Activated CD4-positive, alpha-beta T cell treated with anti-CD3 and anti-CD28 coated beads, Interleukin-2, amount 10 ng/mL, durations not matched to agents 7 days and 5 days (primary cell): ENCODE measurements at places on chromosomes 6 and 20. TPM values are rescaled to one million over a fixed set of nuclear protein-coding genes. Genes with fewer than 3 reads are reported as not detected.

CPNE5 gene
- total RNA-seq = 1.00 TPM

OPN5 gene
- total RNA-seq = not detected

SIRPG gene
- 90.1 TPM for total RNA-seq

WFDC2 gene
- not detected for total RNA-seq

RALGAPB gene
- 36.7 TPM for total RNA-seq

DNA sequence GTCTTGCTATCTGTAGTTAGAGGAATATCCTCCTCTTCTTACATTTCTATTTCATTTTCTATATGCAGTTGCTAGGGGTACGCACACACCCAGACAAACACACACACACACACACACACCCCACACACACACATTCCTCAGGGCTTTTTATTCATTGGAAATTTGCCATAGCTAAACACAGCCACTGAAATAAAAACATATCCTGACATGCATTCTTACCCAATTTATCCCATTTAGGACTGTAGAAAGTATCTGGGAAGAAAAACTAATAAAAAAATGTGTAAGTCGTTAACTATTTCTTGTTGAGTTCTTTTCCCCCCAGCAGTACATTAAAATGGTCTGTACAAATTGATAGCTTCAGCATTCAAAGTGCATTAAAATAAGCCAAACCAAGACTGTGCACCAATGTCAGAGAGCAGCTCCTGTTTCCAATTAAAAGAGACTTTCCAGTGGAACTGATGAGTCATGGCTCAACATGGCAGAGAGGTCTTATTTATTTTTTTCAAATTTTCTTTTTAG, 357.9 kb upstream of the AGPAT4 start:
- no peak overlapping the region for H3K4me3 ChIP-seq
- DNase-seq = no peak
- H3K27ac ChIP-seq = no peak overlapping the region
- no peaks in the 10 kb centered on the region for H3K4me1 ChIP-seq
- H3K27me3 ChIP-seq = no peaks in the 10 kb centered on the region

DNA sequence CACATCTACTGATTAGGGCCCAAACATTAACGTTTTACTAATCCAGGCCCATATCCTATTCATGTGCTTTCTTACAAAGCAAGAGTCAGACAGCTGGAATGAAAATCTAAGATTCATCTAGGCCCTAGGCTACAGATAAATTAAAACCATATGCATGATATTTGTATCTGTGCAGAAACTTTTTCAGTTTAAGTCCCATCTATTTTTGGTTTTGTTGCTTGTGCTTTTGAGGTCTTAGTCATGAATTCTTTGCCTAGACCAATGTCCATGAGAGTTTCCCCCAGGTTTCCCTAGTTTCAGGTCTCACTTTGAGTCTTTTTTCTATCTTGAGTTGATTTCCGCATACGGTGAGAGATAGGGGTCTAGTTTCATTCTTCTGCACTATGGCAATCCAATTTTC, 20.2 kb downstream of the ADNP start:
- H3K36me3 ChIP-seq = peaks cover 41% of the 10 kb centered on the region
- DNase-seq = no peak
- H3K4me1 ChIP-seq = peaks cover 48% of the 10 kb centered on the region
- H3K27me3 ChIP-seq = no peaks in the 10 kb centered on the region

- H3K27ac ChIP-seq = no peak overlapping the region
- H3K27me3 ChIP-seq = no peaks in the 10 kb centered on the region
- H3K4me3 ChIP-seq = no peak overlapping the region
- DNase-seq = no peak
- H3K36me3 ChIP-seq = no peaks in the 10 kb centered on the region
These were observed 366.4 kb downstream of the KIF16B start for GRCh38 chr20:16206817-16207216.

GRCh38 chr20:3275064-3275935, 36.3 kb upstream of the SLC4A11 start:
- H3K4me3 ChIP-seq = no peak overlapping the region
- no peak overlapping the region for H3K27ac ChIP-seq
- H3K36me3 ChIP-seq = no peaks in the 10 kb centered on the region
- no peaks in the 10 kb centered on the region for H3K4me1 ChIP-seq

GRCh38 chr20:25048519-25048952, 9.4 kb downstream of the ACSS1 start:
- no peaks in the 10 kb centered on the region for H3K27me3 ChIP-seq
- no peak for DNase-seq
- H3K4me3 ChIP-seq = no peak overlapping the region
- H3K36me3 ChIP-seq = peaks cover 11% of the 10 kb centered on the region

DNA sequence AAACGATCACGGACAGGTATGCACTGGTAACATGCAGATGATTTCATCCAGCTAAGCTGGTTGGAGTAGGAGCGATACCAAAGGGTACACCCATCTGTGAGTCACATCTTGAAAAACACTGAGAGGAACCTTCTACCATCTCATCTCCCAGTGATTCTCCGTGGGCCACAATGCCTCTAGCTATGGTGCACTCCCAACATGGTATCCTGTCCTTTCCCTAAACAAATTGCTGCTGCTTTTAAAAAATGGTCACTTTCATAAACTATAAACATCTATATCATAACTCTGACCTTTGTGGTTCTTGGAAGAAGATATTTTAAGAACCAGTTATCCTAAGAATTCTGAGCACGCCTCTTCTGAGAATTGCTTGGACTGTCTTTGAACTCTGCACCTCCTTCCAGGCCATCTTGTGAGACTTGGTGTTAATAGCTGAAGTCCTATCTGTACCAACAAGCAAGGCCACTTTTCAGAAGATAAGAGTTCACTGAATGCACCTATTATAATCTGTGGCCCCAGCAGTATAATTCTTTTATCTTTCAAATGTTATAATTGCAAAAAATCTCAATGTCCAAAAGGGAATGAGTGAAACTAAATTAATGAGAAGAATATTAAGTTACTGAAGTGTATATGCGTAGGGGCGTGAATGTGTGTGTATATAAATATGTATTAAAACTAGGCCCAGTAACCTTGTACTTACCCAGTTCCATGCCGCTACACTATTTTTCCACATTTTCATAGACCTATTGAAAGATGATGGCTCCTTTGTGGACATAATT, 70.5 kb upstream of the TPD52L1 start:
- H3K4me1 ChIP-seq = no peaks in the 10 kb centered on the region
- H3K27me3 ChIP-seq = no peaks in the 10 kb centered on the region
- no peak overlapping the region for H3K27ac ChIP-seq
- H3K36me3 ChIP-seq = no peaks in the 10 kb centered on the region

- no peaks in the 10 kb centered on the region for H3K4me1 ChIP-seq
- no peak for DNase-seq
- H3K4me3 ChIP-seq = no peak overlapping the region
- H3K27ac ChIP-seq = no peak overlapping the region
- no peaks in the 10 kb centered on the region for H3K36me3 ChIP-seq
- H3K27me3 ChIP-seq = no peaks in the 10 kb centered on the region
These were observed 823.4 kb upstream of the GJE1 start for GRCh38 chr6:141309295-141309694.
